Activated CD4-positive, alpha-beta memory T cell treated with anti-CD3 and anti-CD28 coated beads for 36 hours (primary cell): ENCODE measurements at places on chromosomes 13 and 19.
A peak's percentile ranks its signal among the peaks of the same experiment; 100 is the strongest.

DNA sequence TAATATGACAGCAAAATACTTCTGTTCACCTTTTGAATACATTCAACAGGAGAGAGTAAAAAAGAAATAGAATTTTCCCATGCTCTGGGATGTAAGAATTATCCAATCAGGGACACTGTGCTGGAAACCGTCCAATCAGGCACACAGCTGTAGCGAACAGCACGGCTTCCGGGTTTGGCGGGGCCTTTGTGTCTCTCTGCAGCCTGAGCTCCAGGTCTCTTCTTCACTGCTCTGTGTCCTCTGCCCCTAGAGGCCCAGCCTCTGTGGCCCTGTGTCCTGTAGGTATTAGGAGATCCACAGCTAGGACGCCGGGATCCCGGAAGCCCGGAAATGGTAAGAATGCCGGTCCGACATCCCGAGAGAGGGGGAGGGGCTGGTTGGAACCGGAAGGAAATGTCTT lies 92.7 kb downstream of the ZNF737 start:
- no peak overlapping the region for H3K27ac ChIP-seq
- H3K4me1 ChIP-seq = no peaks in the 10 kb centered on the region
- no peak overlapping the region for H3K4me3 ChIP-seq
- DNase-seq = no peak

- H3K36me3 ChIP-seq = no peaks in the 10 kb centered on the region
- H3K27me3 ChIP-seq = peaks cover 10% of the 10 kb centered on the region
These were observed 383.4 kb downstream of the IRS2 start for GRCh38 chr13:109403012-109403421.

DNA sequence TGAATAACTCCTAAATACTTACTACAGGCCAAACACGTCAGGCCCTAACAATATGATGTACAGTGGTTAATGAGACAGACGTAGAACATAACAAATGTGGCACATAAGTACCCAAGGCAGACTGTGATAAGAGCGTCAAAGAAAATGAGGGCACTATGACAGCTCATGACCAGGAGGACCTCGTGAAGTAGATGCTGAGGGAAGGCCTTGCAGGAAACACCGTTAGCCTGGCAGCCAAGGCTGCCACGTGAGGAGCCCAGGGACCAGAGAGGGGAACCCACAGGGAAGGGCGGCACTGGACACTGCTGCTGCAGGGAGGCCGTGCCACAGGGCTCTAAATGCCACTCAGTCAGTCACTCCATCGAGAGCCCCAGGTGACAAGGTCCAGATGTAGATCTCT lies 5.7 kb downstream of the TUBGCP3 start:
- H3K27me3 ChIP-seq = no peaks in the 10 kb centered on the region
- no peak overlapping the region for H3K4me3 ChIP-seq
- H3K4me1 ChIP-seq = peaks cover 64% of the 10 kb centered on the region
- H3K27ac ChIP-seq = no peak overlapping the region
- H3K36me3 ChIP-seq = peaks cover 15% of the 10 kb centered on the region
- no peak for DNase-seq

GRCh38 chr13:21034603-21035191 lies 26.7 kb downstream of the LATS2 start:
- DNase-seq = no peak
- H3K4me1 ChIP-seq = peaks cover 8% of the 10 kb centered on the region
- H3K27ac ChIP-seq = no peak overlapping the region
- H3K36me3 ChIP-seq = no peaks in the 10 kb centered on the region
- H3K4me3 ChIP-seq = no peak overlapping the region
- no peaks in the 10 kb centered on the region for H3K27me3 ChIP-seq

GRCh38 chr13:44068169-44068568 lies 188.5 kb downstream of the LACC1 start:
- no peaks in the 10 kb centered on the region for H3K36me3 ChIP-seq
- no peak overlapping the region for H3K4me3 ChIP-seq
- H3K27ac ChIP-seq = no peak overlapping the region
- DNase-seq = no peak

GRCh38 chr19:18897094-18898029 lies 1.4 kb upstream of the CERS1 start:
- no peak for DNase-seq
- no peak overlapping the region for H3K27ac ChIP-seq
- H3K4me3 ChIP-seq = no peak overlapping the region
- H3K27me3 ChIP-seq = peaks cover 23% of the 10 kb centered on the region
- H3K36me3 ChIP-seq = peaks cover 13% of the 10 kb centered on the region

DNA sequence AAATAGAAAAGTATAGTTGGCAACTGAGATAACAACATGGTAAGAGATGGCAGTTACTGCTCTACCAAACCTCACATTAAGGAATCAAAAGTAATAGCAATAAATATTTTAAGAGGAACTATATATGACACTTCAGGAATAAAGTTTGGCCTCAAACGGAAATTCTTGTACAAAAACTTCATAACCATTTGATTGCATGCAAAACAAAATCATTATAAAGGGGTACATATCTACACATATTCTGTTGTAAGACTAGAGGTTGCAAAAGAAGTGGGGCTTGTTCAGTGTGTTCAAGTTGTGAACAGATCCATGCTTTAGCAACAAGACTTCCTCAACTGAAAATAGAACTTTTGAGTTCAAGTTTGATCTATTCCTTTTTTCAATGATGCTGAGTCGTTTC lies 133.5 kb upstream of the MIR17HG start:
- H3K4me1 ChIP-seq = no peaks in the 10 kb centered on the region
- H3K27ac ChIP-seq = no peak overlapping the region
- H3K27me3 ChIP-seq = peaks cover 16% of the 10 kb centered on the region
- no peaks in the 10 kb centered on the region for H3K36me3 ChIP-seq

GRCh38 chr13:39105110-39105509 lies 66.9 kb downstream of the NHLRC3 start:
- DNase-seq = no peak
- H3K36me3 ChIP-seq = no peaks in the 10 kb centered on the region
- H3K4me3 ChIP-seq = no peak overlapping the region
- H3K27me3 ChIP-seq = peaks cover 9% of the 10 kb centered on the region
- no peak overlapping the region for H3K27ac ChIP-seq
- no peaks in the 10 kb centered on the region for H3K4me1 ChIP-seq

DNA sequence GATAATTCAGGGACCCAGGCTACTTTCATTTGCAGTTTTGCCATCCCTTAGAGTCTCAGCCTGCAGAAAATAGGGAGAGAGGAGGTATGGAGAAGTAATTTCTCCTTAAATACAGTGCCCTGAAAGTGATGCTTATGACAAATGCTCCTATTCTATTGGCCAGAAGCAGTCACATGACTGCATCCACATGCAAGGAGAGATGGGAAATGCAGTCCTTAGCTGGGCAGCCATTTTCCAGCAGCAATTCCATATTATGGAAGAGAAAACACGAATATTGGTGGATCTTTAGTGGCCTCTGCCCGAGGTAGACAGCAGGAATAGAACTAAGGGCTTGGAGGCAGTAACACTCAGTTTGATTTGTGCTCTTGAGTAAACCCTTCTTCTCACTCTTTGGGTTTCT lies 39.4 kb downstream of the VAV1 start:
- H3K27me3 ChIP-seq = no peaks in the 10 kb centered on the region
- peaks cover 30% of the 10 kb centered on the region for H3K36me3 ChIP-seq
- no peak overlapping the region for H3K4me3 ChIP-seq
- peak overlapping the region; percentile 68 for H3K27ac ChIP-seq

DNA sequence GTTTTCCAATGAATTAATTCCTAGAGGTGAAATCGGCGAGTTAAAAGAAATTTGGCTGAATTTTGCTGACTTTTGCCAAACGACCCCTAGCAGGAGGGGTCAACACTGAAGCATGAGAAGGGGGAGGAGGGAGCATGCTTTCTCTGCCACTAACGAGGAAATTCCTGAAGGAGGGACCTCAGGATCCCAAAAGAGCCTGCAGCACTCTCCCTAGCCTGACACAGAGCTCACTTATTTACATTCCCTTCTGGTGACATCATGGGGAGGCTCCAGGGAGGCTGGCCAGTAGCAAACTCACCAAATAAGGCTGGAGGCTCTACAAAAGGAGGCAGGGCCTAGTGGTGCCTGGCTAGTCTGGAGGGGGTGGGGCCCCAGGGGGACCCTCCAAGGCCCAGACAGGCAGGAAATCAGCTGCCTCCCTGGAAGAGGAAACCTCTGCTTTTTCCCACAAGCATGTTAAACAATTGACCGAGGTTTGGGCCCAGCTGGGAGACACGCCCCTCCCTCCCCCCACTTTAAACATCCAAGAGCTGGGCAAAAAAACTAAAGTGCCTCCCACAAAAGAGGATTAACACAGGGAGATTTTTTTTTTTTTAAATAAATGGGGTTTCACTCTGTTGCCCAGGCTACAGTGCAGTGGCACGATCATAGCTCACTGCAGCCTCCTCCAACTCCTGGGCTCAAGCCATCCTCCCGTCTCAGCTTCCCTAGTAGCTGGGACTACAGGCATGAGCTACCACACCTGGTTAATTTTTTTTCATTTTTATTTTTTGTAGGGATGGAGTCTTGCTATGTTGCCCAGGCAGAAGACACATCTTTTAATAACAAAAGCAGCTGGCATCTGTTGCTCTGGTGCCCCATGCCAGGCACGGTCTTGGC lies 2.1 kb downstream of the DAPK3 start:
- H3K4me1 ChIP-seq = peaks cover 17% of the 10 kb centered on the region
- no peak for DNase-seq
- peak overlapping the region; percentile 23 for H3K4me3 ChIP-seq
- H3K27me3 ChIP-seq = no peaks in the 10 kb centered on the region

DNA sequence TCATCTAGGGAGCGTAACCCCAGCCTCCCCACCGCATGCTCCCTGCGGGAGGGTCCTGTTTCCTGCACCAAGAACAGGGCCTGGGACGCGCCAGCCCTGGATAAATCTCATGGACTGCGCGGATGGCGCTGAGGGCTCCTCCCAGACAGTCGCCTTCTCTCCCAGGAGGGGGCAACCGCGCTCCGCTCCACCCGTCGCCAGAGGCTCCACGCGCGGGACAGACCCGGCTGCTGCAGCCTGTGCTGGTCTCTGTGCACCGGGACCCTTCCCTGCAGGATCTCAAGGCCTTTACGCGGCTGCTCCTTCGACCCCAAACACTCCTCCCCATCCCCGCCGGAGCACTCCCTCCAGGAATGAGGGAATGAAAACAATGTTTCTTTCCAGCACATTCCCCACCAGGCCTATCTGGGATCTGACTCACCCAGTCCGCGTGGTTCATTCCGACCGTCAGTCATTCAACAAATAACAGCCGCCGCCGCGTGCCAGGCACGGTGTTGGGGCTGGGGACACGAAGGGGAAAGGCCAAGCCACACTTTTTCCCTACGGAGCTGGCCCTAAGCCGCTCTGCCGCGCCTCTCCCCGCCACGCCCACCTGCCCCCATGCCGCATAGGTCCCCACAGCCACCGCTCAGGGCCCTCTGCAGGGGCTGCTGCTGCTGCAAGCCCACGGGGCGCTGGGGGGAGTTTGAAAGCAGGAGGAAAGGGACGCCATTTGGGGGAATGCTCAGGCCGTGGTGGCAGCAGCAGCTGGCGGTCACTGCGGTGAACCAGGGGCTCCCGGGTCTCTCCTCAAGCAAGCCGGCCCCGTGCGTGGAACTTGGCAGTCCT lies 6.0 kb downstream of the PNMA8B start:
- H3K4me1 ChIP-seq = peaks cover 16% of the 10 kb centered on the region
- H3K4me3 ChIP-seq = no peak overlapping the region
- DNase-seq = no peak
- no peak overlapping the region for H3K27ac ChIP-seq
- H3K36me3 ChIP-seq = no peaks in the 10 kb centered on the region

GRCh38 chr13:53298396-53298795 lies 269.8 kb downstream of the OLFM4 start:
- H3K4me1 ChIP-seq = no peaks in the 10 kb centered on the region
- H3K27me3 ChIP-seq = peaks cover 3% of the 10 kb centered on the region
- H3K27ac ChIP-seq = no peak overlapping the region
- no peaks in the 10 kb centered on the region for H3K36me3 ChIP-seq
- no peak for DNase-seq
- no peak overlapping the region for H3K4me3 ChIP-seq

GRCh38 chr19:17398902-17399527 lies 5.0 kb upstream of the CCDC194 start:
- H3K4me1 ChIP-seq = peaks cover 20% of the 10 kb centered on the region
- no peak overlapping the region for H3K4me3 ChIP-seq
- no peaks in the 10 kb centered on the region for H3K27me3 ChIP-seq
- H3K27ac ChIP-seq = no peak overlapping the region

- no peaks in the 10 kb centered on the region for H3K36me3 ChIP-seq
- H3K27ac ChIP-seq = no peak overlapping the region
These were observed 1146.4 kb downstream of the SLITRK5 start for GRCh38 chr13:88817560-88817959.

GRCh38 chr13:113060557-113061270 lies 44.9 kb upstream of the F7 start:
- H3K4me1 ChIP-seq = no peaks in the 10 kb centered on the region
- no peaks in the 10 kb centered on the region for H3K36me3 ChIP-seq

GRCh38 chr19:679418-680286 lies 3.5 kb downstream of the FSTL3 start:
- peak overlapping the region; percentile 79 for H3K4me3 ChIP-seq
- H3K36me3 ChIP-seq = no peaks in the 10 kb centered on the region
- H3K27ac ChIP-seq = peak overlapping the region; percentile 69
- peak; percentile 55 for DNase-seq
- peaks cover 10% of the 10 kb centered on the region for H3K27me3 ChIP-seq
